ENCODE measurements at places on chromosomes 11 and 22. TPM values are rescaled to one million over a fixed set of nuclear protein-coding genes. Genes with fewer than 3 reads are reported as not detected.

The STK33 gene
- 13.9 TPM for polyA plus RNA-seq

The KCNE3 gene
- not detected for polyA plus RNA-seq

The MS4A4A gene
- polyA plus RNA-seq = not detected

The GRAMD1B gene
- 3.8 TPM for polyA plus RNA-seq

The PKNOX2 gene
- 1.2 TPM for polyA plus RNA-seq

The CSF2RB gene
- not detected for polyA plus RNA-seq

The MRGPRE gene
- polyA plus RNA-seq = 0.28 TPM

The CASP4 gene
- not detected for polyA plus RNA-seq

The ARFIP2 gene
- polyA plus RNA-seq = 89.9 TPM

The APLP2 gene
- polyA plus RNA-seq = 222 TPM

The TEX12 gene
- 0.36 TPM for polyA plus RNA-seq

The P2RY2 gene
- not detected for polyA plus RNA-seq

The MAP6 gene
- polyA plus RNA-seq = 200 TPM

The MS4A7 gene
- 0.10 TPM for polyA plus RNA-seq

The ANGPTL5 gene
- polyA plus RNA-seq = not detected

The SCN2B gene
- polyA plus RNA-seq = 1.1 TPM

The UCP2 gene
- not detected for polyA plus RNA-seq

The TBX10 gene
- not detected for polyA plus RNA-seq

The SLC6A5 gene
- not detected for polyA plus RNA-seq

The EPS8L2 gene
- 3.5 TPM for polyA plus RNA-seq

The BACE1 gene
- 20.6 TPM for polyA plus RNA-seq

The CARNS1 gene
- not detected for polyA plus RNA-seq

The TRIM29 gene
- 0.82 TPM for polyA plus RNA-seq
